ENCODE measurements at places on chromosomes 12 and 14. TPM values are rescaled to one million over a fixed set of nuclear protein-coding genes. Genes with fewer than 3 reads are reported as not detected.

GRCh38 chr12:103138538-103138937 is 181.1 kb downstream of the ASCL1 start:
- no peak for DNase-seq

DNA sequence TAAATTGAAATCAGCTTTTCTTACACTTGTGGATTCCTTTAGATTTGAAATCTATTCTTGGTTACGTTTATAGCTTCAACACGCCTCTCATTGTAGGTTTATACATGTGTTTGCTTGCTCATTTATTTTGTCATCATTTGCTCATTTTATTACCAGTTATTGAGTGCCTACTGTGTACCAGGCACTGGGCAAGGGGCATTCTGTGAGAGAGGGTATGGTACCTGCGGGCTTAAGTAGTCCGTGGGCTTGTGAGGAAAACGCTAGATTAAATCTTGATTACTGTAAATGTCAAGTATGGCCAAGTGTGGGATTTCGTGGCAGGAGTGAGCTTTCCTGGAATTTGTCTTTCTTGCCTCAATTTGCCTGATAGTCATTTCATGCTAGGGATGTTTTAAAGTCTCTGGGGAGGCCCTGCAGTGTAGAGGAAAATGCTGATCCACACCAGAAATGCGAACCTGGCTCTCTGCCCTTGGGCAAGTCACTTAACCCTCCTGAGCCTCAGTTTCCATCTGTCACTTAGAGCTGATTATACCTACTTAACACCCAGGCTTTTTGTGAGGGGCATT is 92.7 kb downstream of the CACNA1C start:
- DNase-seq, result no peak

DNA sequence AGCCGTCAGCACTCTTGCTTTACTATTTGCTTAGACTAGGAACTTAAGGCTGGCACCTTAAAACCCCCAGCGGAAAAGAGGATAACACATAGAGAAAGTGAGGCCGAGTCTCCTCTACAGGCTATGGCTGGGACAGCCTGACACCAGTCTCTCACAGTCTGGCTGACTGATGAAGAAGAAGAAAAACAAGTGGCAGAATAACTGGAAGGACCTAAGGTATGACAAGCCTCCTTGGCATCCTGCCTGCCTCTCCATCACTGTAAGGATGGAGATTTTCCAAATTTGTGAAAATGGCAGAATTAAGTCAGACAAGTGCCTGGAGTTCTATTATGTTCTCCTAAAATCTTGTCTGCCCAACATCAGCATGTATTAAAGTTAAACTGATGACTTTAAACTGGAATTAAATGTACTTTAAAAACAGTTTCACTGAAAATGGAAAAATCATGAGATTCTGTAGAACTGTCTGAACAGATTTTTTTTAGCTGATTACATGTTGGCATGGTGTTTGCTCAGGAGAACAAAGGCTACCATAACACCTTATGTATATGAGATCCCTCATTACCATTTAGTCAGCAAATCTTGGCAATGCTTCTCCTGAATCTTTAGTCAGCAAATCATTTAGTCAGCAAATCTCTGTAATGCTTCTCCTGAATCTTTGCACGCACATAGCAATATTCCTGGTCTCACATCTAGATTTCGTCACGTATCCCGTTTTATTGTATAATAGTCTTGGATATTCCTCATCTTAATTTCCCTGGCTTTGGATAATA is 140.3 kb upstream of the AEBP2 start:
- no peak for DNase-seq

Gene POTEG
- not detected for total RNA-seq

Gene ETFBKMT
- 4.1 TPM for total RNA-seq

Gene ZBTB39
- total RNA-seq, result 4.6 TPM

Gene MYH6
- not detected for total RNA-seq

DNA sequence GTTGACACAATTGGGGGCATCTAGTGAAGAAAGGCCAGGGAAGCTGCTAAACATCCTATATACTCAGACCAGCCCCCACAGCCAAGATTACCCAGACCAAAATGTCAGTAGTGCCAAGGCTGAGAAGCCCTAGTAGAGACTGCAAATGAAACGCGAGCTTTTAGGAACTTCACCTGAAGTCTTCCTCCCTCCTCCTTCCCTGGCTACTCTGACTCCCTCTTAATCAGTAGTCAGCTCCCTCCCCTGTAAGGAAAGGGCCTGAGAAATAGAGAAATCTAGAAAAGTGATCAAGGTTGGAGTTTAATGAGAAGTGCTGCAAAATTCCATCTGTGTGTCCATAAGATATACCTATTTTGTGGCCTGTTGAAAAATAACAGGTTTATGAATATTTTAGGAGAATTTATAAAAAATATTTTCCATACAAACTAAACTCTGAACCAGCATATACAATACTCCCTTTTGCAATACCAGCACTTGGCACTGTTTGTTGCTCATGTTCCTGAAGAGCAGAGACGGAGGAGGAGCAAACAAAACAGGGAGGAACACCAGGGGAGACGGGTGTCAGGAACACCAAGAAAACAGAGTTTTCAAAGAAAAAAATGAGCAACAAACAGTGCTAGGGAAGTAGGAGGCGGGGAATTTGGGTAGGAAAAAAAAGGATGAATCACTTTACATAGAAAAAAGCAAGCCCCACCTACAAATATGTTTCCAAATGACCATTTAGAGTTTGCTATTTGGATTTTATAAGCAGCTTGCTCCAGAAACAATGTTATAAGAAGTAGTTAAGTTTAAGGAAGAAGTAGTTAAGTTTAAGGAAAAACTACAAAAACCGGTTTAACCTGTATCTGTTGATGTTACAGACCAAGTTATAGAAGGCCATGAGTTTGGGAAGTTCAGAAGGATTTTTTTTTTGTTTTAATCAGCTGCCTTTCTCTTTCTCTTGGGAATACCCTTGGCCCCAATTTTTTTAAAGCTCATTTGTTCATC is 282.1 kb upstream of the GRIP1 start:
- no peak for DNase-seq

Gene NXPH4
- not detected for total RNA-seq

DNA sequence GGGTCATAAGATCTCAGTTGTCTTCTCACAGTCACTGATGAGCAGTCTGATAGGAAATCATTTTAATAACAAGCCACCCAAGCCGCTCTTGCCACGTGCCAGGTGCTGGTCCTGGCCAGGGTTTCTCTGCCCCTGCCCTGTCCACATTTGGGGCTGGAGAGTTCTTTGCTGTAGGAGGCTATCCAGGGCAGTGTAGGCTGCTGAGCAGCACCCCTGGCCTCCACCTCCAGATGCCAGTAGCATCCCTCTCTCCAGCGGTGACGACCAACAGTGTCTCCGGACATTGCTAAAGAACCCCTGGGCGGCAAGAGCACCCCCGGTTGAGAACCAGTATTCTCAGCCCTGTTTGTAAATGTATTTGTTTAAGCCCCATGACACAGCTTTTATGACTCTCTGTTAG is 243.7 kb downstream of the GLT1D1 start:
- no peak for DNase-seq

GRCh38 chr14:50035214-50035613 is 81.2 kb downstream of the VCPKMT start:
- DNase-seq, result no peak

DNA sequence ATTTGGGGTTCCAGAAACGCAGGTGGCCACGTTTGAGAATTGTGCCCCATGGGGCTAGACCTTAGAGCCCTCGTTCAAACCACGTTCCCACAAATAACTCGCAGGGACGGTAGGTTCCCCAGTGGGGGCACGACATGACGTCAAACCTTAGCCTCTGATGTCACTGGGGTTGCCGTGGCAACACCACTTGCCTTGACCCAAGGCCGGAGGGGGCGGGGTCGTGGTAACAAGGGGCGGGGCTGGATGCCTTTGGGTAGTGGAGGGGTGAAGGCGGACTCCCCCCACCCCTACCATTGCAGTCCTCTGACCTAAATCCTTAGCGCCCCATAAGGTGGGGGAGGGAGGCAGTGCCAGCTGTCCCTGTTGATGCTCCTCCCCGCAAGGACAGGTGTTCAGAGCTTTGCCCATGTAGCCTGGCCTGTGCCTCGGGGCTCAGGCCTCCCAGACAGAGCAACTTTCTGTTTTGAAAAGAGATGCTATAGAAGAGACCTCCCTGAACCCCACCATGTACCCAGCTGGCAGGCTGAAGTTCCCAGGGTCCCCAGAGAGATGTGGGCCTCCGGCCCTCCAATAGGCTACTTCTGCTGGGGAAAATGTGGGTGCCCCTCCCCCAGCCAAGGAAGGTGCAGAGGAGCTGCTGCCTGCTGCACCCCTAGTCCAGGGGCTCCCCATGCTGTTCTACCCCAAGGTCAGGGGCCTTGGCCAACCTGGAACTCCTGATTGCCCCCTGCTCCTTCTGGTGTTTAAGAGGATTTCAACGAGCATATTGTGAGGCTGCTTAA is 1.9 kb downstream of the FAM222A start:
- DNase-seq, result no peak

GRCh38 chr12:66661357-66661756 is 17.5 kb downstream of the GRIP1 start:
- DNase-seq, result no peak

DNA sequence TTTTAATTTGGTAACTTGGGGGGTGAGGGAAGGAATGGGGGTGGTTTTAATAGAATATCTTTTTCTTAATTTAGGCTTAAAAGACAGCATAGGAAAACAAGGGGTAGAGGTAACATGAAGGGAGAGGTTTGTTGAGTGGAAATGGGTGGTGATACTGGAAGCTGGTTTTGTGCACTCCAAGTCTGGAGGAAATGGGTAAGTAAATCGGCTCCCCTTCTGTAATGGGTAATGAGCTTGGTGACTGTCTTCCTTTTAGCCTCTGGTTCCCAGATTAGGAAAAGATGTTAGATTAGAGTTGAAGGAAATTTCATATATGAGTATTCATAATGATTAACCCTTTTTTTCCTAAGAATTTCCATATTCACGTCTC is 122.1 kb downstream of the SRGAP1 start:
- no peak for DNase-seq

Gene OVCH1
- total RNA-seq, result 0.40 TPM

Gene GZMH
- total RNA-seq, result not detected

DNA sequence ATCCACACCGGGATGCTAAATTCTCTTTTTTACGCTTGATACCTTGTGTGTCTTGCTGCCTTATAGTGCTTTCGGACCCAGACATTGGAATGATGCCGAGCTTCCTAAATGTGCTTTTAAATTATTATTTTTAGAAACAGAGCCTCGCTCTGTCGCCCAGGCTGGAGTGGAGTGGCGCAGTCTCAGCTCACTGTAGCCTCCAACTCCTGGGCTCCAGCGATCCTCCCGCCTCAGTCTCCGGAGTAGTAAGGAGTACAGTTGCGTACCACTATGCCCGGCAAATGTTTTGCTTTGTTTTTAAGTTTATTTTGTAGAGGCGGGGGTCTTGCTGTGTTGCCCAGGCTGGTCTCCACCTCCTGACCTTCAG is 489 bp upstream of the EML5 start:
- DNase-seq, result no peak

- DNase-seq, result no peak
Measured at GRCh38 chr12:80556566-80556965, 112.5 kb downstream of the PTPRQ start.

GRCh38 chr12:11578461-11578993 is 70.9 kb upstream of the ETV6 start:
- DNase-seq, result no peak

Measured in Peyer's patch (tissue), 4 donors.